Uterus (tissue), 4 donors: ENCODE measurements at places on chromosomes 7 and 10. TPM values are rescaled to one million over a fixed set of nuclear protein-coding genes. Genes with fewer than 3 reads are reported as not detected.
A peak's percentile ranks its signal among the peaks of the same experiment; 100 is the strongest.

The PLEKHS1 gene
- total RNA-seq = not detected

The BET1 gene
- 14.3 TPM for total RNA-seq

The SFRP4 gene
- total RNA-seq = 107 TPM

The MMD2 gene
- total RNA-seq = not detected

The SPDYE2 gene
- not detected for total RNA-seq

The SCART1 gene
- 3.9 TPM for total RNA-seq

The TUBB8 gene
- not detected for total RNA-seq

The CPEB3 gene
- total RNA-seq = 4.1 TPM

GRCh38 chr10:45424668-45425404 lies 50.8 kb downstream of the ALOX5 start:
- H3K4me1 ChIP-seq = no peaks in the 10 kb centered on the region
- no peaks in the 10 kb centered on the region for H3K36me3 ChIP-seq
- no peak overlapping the region for H3K4me3 ChIP-seq
- no peak for DNase-seq
- no peak overlapping the region for H3K27ac ChIP-seq

GRCh38 chr7:40698921-40699260 lies 564.1 kb downstream of the SUGCT start:
- no peak for DNase-seq
- no peaks in the 10 kb centered on the region for H3K36me3 ChIP-seq
- no peaks in the 10 kb centered on the region for H3K4me1 ChIP-seq
- no peak overlapping the region for H3K4me3 ChIP-seq
- no peaks in the 10 kb centered on the region for H3K27me3 ChIP-seq

DNA sequence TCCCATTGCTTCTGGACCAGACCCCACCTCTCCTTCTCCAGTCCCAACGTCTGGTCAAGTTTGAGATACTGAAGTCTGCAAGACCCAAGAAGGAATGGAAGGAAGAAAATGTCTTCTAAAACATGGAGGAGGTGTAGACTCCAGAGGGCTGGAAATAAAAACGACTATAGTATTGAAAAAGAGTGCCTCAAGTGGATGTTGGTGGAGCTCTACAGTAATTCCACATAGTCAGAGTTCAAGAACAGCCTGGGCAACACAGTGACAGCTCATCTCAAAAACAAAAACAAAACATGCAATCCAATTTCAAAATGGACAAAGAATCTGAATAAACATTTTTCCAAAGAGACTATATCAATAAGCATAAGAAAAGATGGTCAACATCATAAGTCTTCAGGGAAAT lies 2.3 kb upstream of the PCGF6 start:
- no peaks in the 10 kb centered on the region for H3K27me3 ChIP-seq
- H3K36me3 ChIP-seq = no peaks in the 10 kb centered on the region
- no peak for DNase-seq
- no peak overlapping the region for H3K27ac ChIP-seq

DNA sequence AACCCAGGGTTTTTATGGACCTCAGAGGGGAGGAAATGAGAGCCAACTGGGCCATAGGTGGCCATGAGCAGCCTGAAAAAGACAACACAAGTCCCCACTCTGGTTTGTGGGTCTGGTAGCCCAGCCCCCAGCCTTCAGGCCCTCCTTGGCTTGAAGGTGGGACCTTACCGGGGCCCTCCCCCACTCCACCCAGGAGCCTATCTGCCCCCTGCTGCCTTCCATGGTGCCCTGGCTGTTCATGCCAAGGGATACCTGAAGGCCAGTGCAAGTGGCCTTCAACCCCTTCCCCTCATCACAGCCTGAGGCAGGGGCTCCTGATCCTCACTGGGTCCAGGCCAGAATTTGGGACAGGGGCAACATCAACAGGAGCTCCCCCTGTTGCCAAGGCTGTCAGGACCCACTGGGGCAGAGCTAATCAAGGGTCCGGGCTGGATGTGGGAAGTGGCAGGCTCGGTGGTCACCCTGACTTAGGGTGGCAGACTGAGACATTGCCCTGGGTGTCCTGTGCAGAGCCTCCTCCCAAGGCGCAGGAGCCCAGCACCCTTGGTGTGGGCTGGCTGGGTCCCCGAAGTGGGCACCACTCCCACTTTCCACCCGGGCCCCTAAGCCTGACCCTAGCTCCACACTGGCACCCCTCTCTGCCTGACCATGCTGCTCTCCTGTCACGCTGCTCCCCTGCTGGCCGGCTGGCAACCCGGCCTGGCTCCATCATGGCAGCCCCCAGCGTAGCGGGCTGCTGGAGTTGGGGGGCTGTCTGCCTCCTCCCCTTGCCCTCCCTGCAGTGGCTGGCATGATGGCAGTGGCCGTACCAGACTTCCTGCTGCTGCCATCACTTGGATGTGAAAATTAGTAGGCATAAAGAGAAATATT lies 6.4 kb downstream of the WDFY4 start:
- no peak for DNase-seq
- H3K27ac ChIP-seq = no peak overlapping the region
- no peak overlapping the region for H3K4me3 ChIP-seq
- no peaks in the 10 kb centered on the region for H3K36me3 ChIP-seq
- no peaks in the 10 kb centered on the region for H3K4me1 ChIP-seq

GRCh38 chr7:47759056-47759706 lies 177.3 kb upstream of the TNS3 start:
- H3K27ac ChIP-seq = peak overlapping the region; percentile 85
- H3K27me3 ChIP-seq = no peaks in the 10 kb centered on the region

DNA sequence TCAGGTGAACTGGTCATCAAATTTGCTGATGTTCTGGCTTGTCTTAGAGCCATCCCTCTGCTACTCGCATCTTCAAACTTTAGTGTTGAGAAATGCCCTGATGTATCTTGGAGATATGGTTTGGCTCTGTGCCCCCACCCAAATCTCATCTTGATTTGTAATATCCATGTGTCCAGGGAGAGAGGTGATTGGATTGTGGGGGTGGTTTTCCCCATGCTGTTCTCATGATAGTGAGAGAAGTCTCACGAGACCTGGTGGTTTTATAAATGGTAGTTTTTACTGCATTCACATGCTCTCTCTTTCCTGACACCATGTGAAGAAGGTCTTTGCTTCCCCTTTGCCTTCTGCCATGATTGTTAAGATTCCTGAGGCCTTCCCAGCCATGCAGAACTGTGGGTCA lies 74.0 kb upstream of the AFAP1L2 start:
- H3K4me1 ChIP-seq = peaks cover 12% of the 10 kb centered on the region
- H3K27me3 ChIP-seq = no peaks in the 10 kb centered on the region
- DNase-seq = no peak
- no peak overlapping the region for H3K4me3 ChIP-seq

- no peaks in the 10 kb centered on the region for H3K36me3 ChIP-seq
- H3K27ac ChIP-seq = no peak overlapping the region
- no peak for DNase-seq
- no peaks in the 10 kb centered on the region for H3K27me3 ChIP-seq
Observed at GRCh38 chr10:48898426-48898825, 41.2 kb downstream of the LRRC18 start.

DNA sequence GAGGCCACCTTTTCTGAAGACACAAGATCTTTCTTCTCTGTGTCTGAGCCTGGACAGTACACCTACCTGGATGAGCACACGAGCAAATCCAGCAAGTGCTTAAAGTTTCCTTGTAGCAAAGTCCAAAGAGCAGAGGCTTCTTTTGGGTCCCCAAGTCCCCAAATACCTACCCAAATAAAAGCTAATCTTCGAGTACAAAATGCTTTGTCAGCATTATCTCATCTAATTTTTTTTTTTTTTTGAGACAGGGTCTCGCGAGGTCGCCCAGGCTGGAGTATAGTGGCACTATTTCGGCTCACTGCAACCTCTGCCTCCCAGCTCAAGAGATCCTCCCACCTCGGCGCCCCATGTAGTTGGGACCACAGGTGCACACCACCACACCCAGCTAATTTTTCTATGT lies 24.6 kb downstream of the MYOF start:
- H3K36me3 ChIP-seq = no peaks in the 10 kb centered on the region
- H3K4me1 ChIP-seq = peaks cover 7% of the 10 kb centered on the region
- no peaks in the 10 kb centered on the region for H3K27me3 ChIP-seq
- H3K27ac ChIP-seq = peak overlapping the region; percentile 83
- DNase-seq = no peak

DNA sequence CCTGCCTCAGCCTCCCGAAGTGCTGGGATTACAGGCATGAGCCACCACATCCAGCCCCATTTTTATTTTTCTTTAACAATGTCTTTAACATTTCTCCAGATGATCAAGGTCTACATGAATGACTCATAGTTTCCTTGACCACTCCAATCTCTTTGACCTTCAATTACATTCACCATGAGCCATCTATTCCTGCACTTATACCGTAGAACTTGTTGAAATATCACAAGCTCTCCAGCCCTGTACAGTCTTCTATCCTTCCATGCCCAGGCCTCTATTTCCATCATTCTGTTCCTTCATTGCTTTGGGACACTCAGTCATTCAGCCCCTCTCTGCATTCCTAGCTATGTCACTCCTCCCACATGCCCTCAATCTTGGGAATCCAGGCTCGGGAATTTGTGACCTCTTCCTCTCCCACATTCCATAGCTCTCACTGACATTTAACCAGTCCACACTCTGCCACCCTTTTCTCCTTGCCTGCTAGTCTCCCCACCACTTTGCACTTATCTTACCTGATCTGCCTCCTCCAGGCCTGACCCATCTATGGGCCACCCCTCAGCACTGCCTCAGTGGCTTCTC lies 151.8 kb upstream of the STK17A start:
- H3K27ac ChIP-seq = no peak overlapping the region
- no peaks in the 10 kb centered on the region for H3K27me3 ChIP-seq
- no peaks in the 10 kb centered on the region for H3K4me1 ChIP-seq
- H3K4me3 ChIP-seq = no peak overlapping the region

- H3K36me3 ChIP-seq = no peaks in the 10 kb centered on the region
- peaks cover 4% of the 10 kb centered on the region for H3K4me1 ChIP-seq
- DNase-seq = no peak
- no peaks in the 10 kb centered on the region for H3K27me3 ChIP-seq
- H3K4me3 ChIP-seq = no peak overlapping the region
Observed at GRCh38 chr7:92586403-92586802, 3.8 kb downstream of the FAM133B start.

GRCh38 chr7:141558544-141559183 lies 7.5 kb downstream of the AGK start:
- H3K27me3 ChIP-seq = no peaks in the 10 kb centered on the region
- no peak overlapping the region for H3K4me3 ChIP-seq
- H3K27ac ChIP-seq = no peak overlapping the region
- H3K4me1 ChIP-seq = no peaks in the 10 kb centered on the region
- no peak for DNase-seq

GRCh38 chr7:36391436-36392198 lies 2.0 kb downstream of the ANLN start:
- no peak overlapping the region for H3K27ac ChIP-seq
- no peak for DNase-seq
- no peaks in the 10 kb centered on the region for H3K36me3 ChIP-seq
- peaks cover 10% of the 10 kb centered on the region for H3K4me1 ChIP-seq
- H3K27me3 ChIP-seq = no peaks in the 10 kb centered on the region
- H3K4me3 ChIP-seq = no peak overlapping the region

DNA sequence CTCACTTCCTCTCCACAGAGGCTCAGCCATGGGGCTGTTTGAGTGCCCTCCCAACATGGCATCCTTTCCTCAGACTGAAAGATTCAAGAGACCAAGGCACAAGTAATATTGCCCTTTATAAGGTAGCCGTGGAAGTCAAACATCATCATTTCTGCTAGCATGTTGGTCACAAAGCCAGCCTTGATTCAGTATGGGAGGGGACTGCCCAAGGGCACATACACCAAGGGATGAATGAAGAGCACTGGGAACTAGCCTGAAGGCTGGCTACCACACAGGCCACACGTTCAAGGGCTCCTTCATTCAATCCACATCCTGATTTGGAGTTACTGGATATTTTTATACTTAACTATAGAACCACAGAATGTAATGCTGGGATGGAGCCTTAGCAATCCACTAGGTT lies 39.3 kb downstream of the CPVL start:
- DNase-seq = no peak
- H3K27ac ChIP-seq = no peak overlapping the region
- H3K4me3 ChIP-seq = no peak overlapping the region
- H3K27me3 ChIP-seq = no peaks in the 10 kb centered on the region

GRCh38 chr7:152870106-152870693 lies 110.6 kb downstream of the ACTR3B start:
- no peaks in the 10 kb centered on the region for H3K36me3 ChIP-seq
- no peak for DNase-seq
- H3K4me1 ChIP-seq = no peaks in the 10 kb centered on the region

DNA sequence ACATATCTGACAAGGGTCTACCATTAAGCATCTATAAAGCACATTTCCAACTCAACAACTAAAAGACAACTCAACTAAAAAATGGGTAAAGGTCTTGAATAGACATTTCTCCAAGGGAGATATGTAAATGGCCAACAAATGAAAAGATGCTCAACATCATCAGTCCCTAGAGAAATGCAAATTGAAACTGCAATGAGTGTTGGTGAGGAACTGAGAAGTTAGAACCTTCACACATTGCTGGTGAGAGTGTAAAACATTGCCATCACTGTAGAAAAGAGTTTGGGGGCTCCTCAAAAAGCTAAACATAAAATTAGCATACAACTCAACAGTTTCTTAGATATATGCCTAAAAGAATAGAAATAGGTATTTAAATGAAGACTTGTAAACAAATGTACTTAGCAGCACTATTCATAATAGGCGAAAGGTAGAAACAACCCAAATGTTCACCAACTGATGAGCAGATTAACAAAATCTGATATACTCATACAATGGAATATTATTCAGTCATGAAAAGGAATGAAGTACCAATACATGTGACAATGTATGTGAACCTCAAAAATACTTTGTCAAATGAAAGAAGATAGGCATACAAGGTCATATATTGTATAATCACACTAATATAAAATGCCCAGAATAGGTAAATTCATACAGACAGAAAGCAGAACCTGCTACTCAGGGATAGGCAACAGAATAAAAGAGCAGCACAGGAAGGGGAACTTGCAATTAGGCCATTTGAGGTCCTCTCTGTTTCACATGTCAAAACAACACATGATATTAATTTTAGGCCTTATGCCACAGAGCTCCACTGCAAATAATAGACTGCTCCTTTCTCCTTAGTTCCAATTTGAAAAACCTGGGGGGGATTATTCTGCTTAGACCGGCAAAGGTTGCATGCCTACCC lies 10.6 kb upstream of the LRRC72 start:
- no peak overlapping the region for H3K4me3 ChIP-seq
- H3K4me1 ChIP-seq = no peaks in the 10 kb centered on the region
- no peak overlapping the region for H3K27ac ChIP-seq
- no peaks in the 10 kb centered on the region for H3K36me3 ChIP-seq
- no peaks in the 10 kb centered on the region for H3K27me3 ChIP-seq

DNA sequence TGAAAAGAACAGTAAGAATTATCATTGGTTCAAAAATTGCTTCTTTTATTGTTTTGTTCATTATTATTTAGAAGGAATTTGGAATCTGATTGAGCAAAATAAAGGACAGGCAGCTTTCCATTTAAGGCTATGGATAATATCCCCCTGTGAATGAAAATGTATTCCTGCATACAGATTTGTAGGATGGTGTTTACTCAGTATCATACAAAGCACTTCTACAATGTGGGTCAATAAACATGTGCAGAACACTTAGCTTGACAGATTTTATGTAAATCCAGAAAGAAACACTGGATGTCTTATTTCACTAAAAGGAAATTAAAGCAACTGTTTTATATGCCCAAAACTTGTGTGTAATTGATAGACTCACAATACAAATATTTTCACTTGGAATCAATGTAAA lies 189.7 kb downstream of the THSD7A start:
- H3K4me3 ChIP-seq = no peak overlapping the region
- H3K27ac ChIP-seq = no peak overlapping the region
- H3K36me3 ChIP-seq = no peaks in the 10 kb centered on the region
- H3K4me1 ChIP-seq = no peaks in the 10 kb centered on the region

- H3K4me1 ChIP-seq = no peaks in the 10 kb centered on the region
- H3K4me3 ChIP-seq = no peak overlapping the region
- no peak overlapping the region for H3K27ac ChIP-seq
Observed at GRCh38 chr7:70808876-70809275, 323.1 kb upstream of the GALNT17 start.
